ENCODE measurements at places on chromosomes 12 and 14. TPM values are rescaled to one million over a fixed set of nuclear protein-coding genes. Genes with fewer than 3 reads are reported as not detected.

Gene SDSL
- total RNA-seq, result 22.0 TPM

Gene ARMH4
- 0.30 TPM for total RNA-seq

Gene ASIC1
- 6.4 TPM for total RNA-seq

Gene TMEM119
- 0.05 TPM for total RNA-seq

Gene CDH24
- total RNA-seq, result 5.2 TPM

Gene HOXC5
- total RNA-seq, result 0.43 TPM

Gene GPR137C
- 0.07 TPM for total RNA-seq

Gene KIF21A
- 20.1 TPM for total RNA-seq

Gene CCDC60
- total RNA-seq, result not detected

Gene GNPTAB
- 14.1 TPM for total RNA-seq

Gene DCP1B
- total RNA-seq, result 6.7 TPM

Gene SLCO1B1
- 0.42 TPM for total RNA-seq

Gene TBX3
- 23.9 TPM for total RNA-seq

Gene AVPR1A
- not detected for total RNA-seq

Gene KCNC2
- not detected for total RNA-seq

Gene JPH4
- total RNA-seq, result not detected

Gene LPAR5
- 0.47 TPM for total RNA-seq

Gene RAB5B
- total RNA-seq, result 34.3 TPM

Gene PDZRN4
- not detected for total RNA-seq

Gene RPL10L
- not detected for total RNA-seq

Gene CLEC4D
- not detected for total RNA-seq

Gene KRT4
- 3.5 TPM for total RNA-seq

Gene SLC39A5
- not detected for total RNA-seq

Gene DACT1
- total RNA-seq, result 0.44 TPM

Gene SPRING1
- total RNA-seq, result 27.9 TPM

Gene SETD1B
- 11.6 TPM for total RNA-seq

Gene C12orf60
- total RNA-seq, result 0.95 TPM

Gene METTL3
- 48.2 TPM for total RNA-seq

Gene CAPZA3
- not detected for total RNA-seq

Gene POTEG
- total RNA-seq, result not detected

Gene PZP
- not detected for total RNA-seq

Gene ETFBKMT
- total RNA-seq, result 0.64 TPM

Gene ACVRL1
- 0.15 TPM for total RNA-seq

Gene OR6C2
- not detected for total RNA-seq

All from A549 treated with RU486 at 1 μM for 4 hours (cell line).